ENCODE measurements at places on chromosomes 6 and 20.

DNA sequence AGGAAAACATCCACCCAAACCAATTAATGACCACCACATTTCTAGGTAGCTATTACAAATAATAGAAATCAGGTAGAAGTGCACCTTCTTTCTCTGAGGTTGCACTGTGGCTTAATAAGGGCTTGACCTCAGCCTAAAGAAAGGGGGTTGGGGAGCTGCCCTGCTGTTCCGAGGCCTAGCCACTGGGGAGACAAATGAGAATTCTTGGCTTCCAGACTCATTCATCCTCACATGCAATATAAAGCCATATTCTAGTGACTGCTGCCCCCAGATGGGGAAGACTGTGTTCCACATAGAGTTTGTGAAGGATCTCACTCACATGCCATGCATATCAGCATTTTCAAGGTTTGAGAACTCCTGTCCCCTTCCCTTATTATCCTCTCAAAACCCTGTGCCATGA, 22.9 kb downstream of the SAYSD1 start:
- no peak for DNase-seq

GRCh38 chr20:23609486-23610109, 3.9 kb upstream of the CST9 start:
- DNase-seq: no peak

- no peak for DNase-seq
Measured at GRCh38 chr20:56829788-56830385, 200.8 kb downstream of the TFAP2C start.

DNA sequence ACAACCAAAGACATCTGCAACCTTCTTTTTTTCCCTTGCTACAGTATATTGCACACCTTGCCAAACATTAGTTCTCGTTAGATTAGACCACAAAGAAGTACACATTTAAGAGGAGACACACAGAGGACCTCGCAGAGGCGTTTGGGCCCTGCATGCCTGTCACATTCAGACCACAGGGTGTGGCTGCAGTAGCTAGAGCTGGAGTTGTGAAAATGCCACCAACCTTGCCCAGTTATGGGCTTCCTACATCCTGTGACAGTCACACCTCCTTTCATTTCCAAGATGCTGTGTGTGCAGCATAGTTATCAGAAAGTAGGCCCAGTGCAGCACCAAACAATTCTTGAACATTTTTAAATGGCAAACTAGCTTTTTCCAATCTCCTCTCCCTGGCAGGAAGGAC, 2.4 kb downstream of the SYNE1 start:
- DNase-seq: no peak

DNA sequence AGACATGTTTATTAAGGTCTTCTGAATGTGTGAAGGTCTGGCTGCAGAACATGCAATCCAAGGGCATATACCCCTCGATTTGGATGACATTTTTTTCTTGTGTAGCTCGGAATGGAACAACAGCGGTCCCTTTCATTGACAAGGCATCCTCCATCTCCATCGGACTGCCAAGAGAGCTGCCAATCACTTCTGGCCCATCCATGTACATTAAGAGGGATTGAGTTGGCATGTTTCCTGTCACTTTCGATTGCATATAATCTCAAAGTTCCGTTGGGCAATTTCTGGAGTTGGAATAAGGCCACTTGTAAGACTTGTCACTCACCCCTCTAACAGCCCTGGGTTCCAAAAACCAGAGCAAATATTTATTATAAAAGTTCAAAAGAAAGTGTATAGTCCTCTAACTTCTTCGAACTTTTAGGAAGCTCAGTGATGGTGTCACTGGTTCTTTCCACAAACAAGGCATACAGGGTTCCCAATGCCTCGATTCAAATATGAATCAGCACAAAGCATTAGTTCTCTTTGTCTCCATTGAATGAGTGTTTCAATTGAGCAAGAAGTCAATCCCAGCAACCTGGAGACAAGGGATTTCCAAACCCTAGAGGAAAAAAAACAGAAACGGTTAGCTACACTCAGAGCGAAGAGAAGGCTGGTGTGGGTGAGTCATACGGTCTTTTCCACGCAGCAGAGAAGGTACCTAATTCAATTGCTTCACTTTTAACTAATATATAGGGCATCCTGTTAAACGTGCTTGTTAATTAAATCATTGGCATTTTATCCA, 10.9 kb downstream of the ZNF217 start:
- no peak for DNase-seq

DNA sequence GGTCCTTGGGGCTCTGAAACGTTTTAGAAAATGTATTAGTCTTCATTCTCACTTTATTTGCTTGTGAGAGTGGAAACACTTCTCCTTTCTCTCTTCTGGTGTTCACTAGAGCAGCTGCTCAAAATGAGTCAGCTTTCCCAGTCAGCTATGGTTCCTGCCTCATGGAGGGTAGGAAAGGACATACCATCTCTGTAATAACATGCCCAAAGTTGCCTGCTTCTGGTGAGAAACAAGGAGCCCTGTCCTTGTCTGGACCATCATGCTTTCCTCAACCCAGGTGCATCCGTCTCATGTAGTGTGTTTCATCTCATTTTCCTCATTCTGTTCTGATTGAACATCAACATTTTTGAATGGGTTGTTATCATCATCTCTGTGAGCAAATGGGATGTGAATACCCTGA, 17.1 kb upstream of the TINAG start:
- DNase-seq: no peak

DNA sequence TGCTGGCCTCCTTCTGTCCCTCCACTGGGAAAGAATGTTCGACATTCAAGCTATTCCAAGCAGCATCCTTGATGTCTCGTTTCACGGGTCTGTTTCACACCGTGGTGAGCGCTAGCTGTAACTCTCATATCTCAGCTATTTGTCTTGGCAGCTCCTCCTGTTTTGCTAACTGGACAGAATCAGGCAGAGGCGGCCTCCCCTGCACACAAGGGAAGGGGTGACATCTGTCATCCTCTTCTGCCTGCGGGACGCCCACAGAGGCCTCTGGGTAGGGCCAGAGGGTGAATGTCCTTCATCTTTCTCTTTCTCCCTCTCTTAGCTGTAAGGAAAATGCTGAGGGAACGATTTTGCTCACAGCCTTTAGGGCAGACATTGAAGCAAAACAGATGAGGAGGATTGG, 232.8 kb upstream of the GMDS start:
- DNase-seq: no peak

DNA sequence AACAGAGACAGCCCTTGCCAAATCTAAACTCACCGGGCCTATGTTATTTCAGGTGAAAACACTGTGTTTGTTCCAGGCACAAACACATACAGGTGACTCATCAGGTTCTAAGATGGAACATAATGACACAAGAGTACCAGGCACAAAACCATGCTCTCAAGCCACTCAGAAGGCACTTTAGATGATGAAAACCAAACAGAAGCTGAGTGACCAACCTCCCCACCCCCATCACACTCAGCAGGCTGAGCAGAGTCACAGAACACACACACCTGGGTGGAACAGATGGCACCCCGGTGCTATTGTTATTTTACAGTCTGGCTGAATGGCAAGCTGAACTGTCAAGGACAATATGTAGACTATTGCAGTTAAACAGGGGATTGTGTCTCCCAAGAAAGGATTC, 20.6 kb upstream of the NKX2-2 start:
- DNase-seq: no peak

- no peak for DNase-seq
Measured at GRCh38 chr20:24027229-24027628, 38.6 kb upstream of the GGTLC1 start.

DNA sequence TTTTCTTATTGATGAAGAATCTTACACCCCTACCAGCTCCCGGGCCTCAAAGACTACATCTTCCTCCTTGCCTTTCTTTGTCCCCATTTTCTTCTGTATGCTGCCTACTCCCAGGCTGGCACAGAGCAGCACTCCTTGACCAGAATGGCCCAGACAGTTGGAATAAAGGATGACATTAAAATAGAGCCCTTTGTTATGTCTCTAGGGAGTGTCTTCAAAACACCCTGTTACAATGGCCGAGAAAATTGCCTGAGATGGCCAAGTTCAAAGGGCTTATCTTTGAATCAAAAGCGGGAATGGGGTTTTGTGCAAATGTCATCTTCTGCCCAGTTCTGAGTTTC, 79.0 kb upstream of the TBC1D7 start:
- DNase-seq: no peak

GRCh38 chr6:107504270-107505026, 14.5 kb downstream of the SOBP start:
- no peak for DNase-seq

- DNase-seq: no peak
Measured at GRCh38 chr20:48787861-48788375, 39.9 kb downstream of the PREX1 start.

DNA sequence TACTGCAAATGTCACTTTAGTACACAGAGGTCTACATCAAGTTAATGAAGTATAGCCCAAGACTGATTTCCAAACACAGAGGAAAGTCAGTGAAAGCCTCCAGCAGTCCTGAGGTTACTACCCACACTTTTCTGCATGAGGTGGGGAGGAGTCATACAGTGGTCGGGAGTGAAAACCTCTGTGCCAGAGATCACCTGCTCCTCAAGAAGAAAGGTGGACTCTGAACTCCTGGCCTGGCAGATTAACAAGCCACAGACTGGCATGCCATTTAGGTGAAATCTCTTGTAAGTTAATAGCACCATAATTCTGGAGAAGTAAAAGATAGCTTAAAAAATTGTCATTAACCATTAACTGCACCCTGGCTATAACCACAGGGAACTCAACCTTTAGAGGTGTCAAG, 125.0 kb upstream of the LAMP5 start:
- no peak for DNase-seq

DNA sequence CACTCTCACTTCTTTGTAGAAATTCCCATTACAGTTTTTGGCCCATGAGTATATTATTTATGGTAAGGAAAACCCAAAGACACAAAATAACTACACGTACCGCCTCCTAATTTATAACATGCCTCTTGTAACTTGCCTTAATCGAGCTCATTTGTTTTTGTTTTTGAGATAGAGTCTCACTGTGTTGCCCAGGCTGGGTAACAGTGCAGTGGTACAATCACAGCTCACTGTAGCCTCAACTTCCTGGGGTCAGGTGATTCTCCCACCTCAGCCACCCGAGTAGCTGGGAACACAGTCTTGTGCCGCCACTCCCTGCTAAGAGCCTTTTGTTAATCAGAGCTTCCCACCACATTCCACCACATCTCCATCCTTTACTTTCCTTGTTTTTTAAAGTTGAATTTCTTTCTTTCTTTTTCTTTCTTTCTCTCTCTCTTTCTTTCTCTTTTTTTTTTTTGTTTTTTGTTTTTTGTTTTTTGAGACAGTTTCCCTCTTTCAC, 15.5 kb downstream of the ASIP start:
- DNase-seq: no peak

- no peak for DNase-seq
Measured at GRCh38 chr6:15769511-15770018, 106.7 kb upstream of the DTNBP1 start.

- DNase-seq: no peak
Measured at GRCh38 chr6:37323580-37323979, 30.2 kb upstream of the RNF8 start.

DNA sequence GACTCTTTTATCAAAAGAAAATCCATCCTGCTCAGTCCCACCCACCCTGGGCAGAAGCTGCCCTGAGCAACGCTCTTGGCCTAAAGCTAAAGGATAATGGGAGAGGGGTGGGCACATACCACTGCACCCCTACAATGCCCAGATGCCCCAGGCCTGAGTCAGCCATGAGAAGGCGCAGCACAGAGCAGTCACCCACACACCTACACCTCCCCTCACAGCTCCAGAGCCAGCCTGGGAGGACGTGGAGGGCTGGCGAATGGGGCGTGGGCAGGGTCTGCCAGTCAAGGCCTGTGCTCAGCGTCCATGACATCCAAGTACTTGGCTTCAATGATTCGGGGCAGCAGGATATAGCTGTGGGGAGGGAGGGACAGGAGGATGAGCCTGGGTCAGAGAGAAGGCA, 11.5 kb downstream of the SLC4A11 start:
- no peak for DNase-seq

- DNase-seq: no peak
Measured at GRCh38 chr6:111973118-111973761, 80.7 kb upstream of the CCN6 start.

- no peak for DNase-seq
Measured at GRCh38 chr6:24667378-24667803, 514 bp downstream of the ACOT13 start.

- DNase-seq: no peak
Measured at GRCh38 chr6:42564506-42564825, 637 bp downstream of the UBR2 start.

- DNase-seq: peak; percentile 4
Measured at GRCh38 chr6:41846666-41847237, 48.4 kb downstream of the USP49 start.

DNA sequence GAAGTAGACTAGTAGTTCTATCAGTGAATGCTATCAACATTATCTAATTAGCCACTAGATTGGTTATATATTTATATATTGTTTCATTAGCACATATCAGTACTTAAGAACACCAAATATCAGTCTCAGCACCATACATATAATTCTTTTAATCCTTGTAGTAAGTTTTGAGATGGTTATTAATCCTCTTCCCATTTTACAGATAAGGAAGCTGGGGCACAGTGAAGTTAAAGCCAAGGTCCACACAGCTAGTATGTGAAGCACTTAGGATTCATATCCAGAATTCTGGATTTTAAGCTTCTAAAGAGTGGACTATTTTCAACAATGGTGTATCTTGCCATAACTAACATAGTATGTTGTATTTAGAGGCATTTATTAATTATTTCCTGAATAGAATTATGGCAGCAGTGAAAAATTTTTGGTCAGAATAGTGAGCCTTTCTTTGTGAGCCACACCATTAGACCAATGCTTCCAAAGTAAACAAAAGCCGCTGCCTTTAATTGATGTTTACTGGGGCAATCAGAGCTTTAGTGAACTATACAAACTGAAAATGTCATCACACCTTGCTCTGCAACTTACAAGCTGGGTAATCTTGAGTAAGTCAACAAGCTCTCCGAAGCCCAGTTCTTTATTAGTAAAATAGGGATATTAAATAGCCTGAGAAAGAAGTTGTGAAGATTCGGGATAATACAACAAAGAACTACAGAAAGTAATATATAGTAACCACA, 41.9 kb upstream of the HBS1L start:
- no peak for DNase-seq

DNA sequence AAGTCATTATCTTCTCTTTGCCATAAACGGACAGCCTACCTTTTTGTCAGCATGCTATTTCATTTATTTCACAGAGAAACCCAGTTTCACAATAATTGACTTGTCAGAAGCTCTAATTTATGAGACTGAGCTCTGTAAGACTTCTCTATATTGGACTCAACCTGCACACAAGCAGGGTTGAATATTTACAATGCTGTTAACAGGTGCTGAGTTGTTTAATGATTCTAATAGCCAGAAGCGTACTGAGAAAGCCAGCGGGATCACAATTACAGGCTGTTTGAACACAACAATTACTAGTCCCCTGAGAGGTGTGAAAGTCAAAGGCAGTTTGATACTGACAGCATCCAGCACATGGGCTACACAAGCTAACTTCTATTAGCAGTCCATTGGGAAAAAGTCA, 128.2 kb upstream of the SIM1 start:
- no peak for DNase-seq
